Thoracic aorta (tissue), 2 donors: ENCODE measurements at places on chromosomes 7 and 10. TPM values are rescaled to one million over a fixed set of nuclear protein-coding genes. Genes with fewer than 3 reads are reported as not detected.
A peak's percentile ranks its signal among the peaks of the same experiment; 100 is the strongest.

DNA sequence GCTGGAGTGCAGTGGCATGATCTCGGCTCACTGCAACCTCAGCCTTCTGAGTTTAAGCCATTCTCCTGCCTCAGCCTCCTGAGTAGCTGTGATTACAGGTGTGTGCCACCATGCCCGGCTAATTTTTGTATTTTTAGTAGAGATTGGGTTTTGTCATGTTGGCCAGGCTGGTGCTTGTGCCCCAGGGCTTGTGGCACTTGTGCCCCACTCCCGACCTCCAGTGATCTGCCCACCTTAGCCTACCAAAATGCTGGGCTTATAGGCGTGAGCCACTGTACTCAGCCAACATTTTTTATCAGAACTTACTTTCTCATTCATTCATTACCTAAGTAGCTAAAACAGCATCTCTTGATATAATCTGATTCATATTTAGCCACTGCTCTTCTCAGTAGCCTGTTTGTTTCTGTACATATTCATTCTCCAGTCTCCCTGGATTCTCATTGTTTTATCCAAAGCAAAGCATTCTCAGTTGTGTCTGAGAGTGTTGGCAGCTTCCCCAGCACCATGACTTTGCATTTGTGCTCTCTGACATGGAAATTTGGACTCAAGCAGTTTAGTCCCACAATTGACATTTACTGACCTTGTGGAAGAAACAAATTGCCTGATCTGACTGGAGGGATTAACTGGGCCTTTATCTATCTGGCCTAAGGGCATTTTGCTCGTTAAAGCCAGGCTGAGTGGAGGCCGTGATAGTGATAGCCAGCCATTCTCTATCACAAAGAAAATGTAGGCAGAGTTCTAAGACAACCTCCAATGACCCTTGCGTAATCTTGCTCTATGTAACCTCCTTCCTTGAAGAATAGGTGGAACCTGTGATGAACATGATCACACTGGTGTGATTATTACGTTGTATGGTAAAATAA lies 44.9 kb downstream of the AKR1B15 start:
- peaks cover 24% of the 10 kb centered on the region for H3K4me1 ChIP-seq
- peak; percentile 44 for DNase-seq
- no peaks in the 10 kb centered on the region for H3K36me3 ChIP-seq
- peak overlapping the region; percentile 72 for H3K27ac ChIP-seq

DNA sequence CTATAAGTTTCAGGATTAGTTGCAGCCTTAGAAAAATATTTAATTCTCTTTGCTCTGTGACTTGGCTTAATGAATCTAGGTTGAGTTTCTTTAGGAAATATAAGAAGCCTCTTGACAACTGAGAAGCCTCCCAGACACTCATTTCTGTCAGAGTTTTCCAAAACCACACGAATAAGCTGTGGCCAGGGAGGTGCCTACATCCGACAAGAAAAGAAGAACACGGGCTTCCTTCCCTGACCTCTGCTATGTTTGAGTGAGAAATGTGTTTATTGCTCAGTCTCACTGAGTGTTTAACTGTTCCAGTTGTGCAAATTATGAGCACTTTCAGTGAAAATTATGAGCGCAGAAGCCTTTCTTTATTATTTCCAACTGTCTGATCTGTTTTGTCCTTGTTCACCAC lies 105.0 kb downstream of the TRIL start:
- H3K4me3 ChIP-seq = no peak overlapping the region
- H3K4me1 ChIP-seq = peaks cover 8% of the 10 kb centered on the region
- no peaks in the 10 kb centered on the region for H3K36me3 ChIP-seq
- no peak overlapping the region for H3K27ac ChIP-seq

The SPDYE2B gene
- total RNA-seq = not detected

The ZNF487 gene
- 8.6 TPM for total RNA-seq

DNA sequence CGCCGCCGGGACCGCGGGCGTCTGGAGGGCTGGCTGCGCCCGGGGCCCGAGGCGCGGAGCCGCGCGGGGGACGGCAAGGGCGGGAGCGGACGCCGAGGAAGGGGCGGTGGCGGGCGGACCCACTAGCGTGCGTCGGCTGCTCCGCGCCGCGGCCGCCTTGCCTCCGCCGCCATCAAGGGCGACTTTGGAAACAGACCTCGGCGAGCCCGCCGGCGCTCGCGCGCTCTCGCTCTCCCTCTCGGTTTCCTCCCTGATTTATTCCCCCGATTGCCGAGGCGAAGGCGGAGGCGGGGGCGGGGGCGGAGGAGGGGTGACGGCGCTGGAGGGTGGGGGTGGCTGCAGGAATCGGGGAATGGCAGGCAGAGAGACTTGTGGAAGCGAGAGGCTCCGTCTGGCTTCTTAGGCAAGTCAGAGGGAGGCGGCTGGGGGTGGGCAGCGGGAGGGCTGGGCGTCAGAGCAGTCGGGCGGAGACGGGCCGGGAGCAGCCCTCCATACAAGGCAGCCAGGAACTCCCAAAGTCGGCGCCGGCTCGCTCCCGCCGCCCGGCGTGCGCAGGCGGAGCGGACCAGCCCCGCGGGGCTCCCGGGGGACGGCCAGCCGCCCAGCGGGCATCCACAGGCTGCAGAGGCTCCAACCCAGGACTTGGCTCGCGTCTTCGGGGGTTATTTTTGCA lies at the start of gene CACNA2D1:
Gene CACNA2D1, minus strand, starts transcription at position 231 of the 673 bp plus-strand sequence.
- no peaks in the 10 kb centered on the region for H3K27me3 ChIP-seq
- peak; percentile 66 for DNase-seq
- peak within 1 kb of the TSS; percentile 96 for H3K4me3 ChIP-seq
- peak within 1 kb of the TSS; percentile 84 for H3K27ac ChIP-seq

- H3K27me3 ChIP-seq = no peaks in the 10 kb centered on the region
- no peak for DNase-seq
- H3K4me1 ChIP-seq = no peaks in the 10 kb centered on the region
These were observed 98.3 kb downstream of the HBP1 start for GRCh38 chr7:107267138-107267537.

DNA sequence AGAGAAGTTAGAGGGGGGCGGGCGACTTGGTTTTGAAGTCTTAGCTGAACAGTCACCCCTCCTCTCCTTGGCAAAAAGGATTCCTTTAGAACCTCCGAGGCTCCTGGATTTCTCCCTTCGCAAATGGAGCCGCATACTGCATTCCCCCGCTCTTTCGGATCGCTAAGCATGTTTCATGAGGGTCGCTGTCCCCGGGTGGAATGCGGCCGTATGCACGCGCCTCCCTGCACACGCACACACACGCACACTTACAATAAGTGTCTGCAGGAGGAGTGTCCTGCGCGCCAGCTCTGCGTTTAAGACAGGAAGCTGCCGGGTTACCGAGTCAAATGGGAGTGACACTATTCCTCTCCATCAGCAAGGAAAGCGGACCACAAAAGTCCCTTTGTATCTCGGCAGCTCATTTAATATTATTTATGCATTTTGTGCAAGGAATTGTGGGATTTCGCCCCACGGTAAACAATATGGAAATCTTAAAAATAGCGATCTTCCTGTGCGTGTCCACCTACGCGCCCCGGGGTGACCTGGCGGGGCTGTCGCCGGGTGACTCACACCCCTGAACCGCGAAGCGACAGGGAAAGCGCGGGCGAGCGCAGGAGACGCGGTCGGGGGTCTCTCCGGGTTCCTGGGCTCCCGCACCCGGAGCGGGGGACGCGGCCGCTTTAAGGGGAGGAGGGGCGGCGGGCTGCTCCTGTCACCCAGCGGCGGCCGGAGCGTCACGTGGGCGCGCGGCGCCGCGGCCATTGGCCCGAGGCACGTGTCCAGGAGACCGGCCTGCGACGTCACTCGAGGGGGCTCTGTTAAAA lies 988 bp upstream of the EN2 start:
- H3K36me3 ChIP-seq = no peaks in the 10 kb centered on the region
- peak overlapping the region; percentile 61 for H3K4me3 ChIP-seq
- DNase-seq = no peak
- peaks cover 22% of the 10 kb centered on the region for H3K4me1 ChIP-seq
- peaks cover 36% of the 10 kb centered on the region for H3K27me3 ChIP-seq
- no peak overlapping the region for H3K27ac ChIP-seq

DNA sequence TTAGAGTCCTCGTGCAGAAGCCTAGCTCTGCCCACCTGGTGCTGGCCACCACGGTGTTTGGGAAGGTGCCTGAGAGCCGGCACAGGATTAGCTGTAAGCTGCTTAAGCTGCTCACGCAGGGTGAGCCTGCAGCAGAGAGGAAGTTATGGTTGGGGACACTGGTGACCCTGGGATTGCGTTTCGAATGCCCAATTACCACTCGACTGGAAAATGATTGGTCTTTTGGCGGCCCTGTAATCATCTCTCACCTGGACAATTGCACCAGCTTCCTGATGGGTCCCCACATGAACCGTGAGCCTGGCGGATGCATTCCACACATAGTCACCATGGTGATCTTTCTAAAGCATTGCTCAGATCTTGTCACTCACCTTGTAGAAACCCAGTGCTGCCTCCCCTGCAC lies 442.3 kb upstream of the ZMIZ1 start:
- no peak overlapping the region for H3K4me3 ChIP-seq
- no peaks in the 10 kb centered on the region for H3K27me3 ChIP-seq
- no peaks in the 10 kb centered on the region for H3K36me3 ChIP-seq
- H3K4me1 ChIP-seq = no peaks in the 10 kb centered on the region

- no peak overlapping the region for H3K4me3 ChIP-seq
- H3K27ac ChIP-seq = no peak overlapping the region
- no peaks in the 10 kb centered on the region for H3K36me3 ChIP-seq
- H3K4me1 ChIP-seq = no peaks in the 10 kb centered on the region
- no peaks in the 10 kb centered on the region for H3K27me3 ChIP-seq
- DNase-seq = no peak
These were observed 496.6 kb downstream of the INHBA start for GRCh38 chr7:41206267-41206666.

DNA sequence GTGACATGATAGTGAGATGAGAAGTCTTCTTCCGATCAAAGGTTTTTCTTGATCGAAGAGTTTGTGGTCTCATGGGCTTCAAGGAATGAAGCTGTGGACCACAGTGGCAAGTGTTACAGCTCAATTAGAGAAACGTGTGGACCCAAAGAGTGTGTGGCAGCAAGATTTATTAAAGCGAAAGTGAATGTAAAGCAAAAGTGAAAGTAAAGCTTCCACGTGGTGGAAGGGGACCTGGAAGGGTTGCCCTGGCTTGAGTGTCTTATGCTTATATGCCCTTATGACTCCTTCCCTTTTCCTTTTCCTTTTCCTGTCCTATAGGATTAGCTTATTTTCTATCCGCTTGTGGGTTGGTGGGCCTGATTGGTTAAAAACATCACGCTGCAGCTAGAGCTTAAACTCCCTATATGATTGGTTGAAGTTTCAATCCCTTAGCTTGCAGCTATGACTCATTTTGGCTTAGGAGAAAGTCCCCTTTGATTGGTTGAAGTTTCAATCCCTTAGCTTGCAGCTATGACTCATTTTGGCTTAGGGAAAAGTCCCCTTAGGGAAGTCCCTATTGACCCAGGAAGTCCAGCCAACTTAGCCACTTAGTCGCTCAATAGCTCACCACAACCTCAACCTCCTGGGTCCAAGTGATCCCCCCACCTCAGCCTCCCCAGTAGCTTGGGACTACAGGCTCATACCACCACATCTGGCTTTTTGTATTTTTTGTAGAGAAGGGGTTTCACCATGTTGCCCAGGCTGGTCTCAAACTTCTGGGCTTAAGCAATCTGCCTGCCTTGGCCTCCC lies 34.7 kb downstream of the MRPS24 start:
- DNase-seq = no peak
- H3K36me3 ChIP-seq = no peaks in the 10 kb centered on the region
- H3K27me3 ChIP-seq = no peaks in the 10 kb centered on the region
- peak overlapping the region; percentile 49 for H3K4me3 ChIP-seq

GRCh38 chr10:5897504-5897903 lies 7.5 kb downstream of the FBH1 start:
- no peaks in the 10 kb centered on the region for H3K36me3 ChIP-seq
- no peaks in the 10 kb centered on the region for H3K27me3 ChIP-seq
- no peak overlapping the region for H3K27ac ChIP-seq

GRCh38 chr10:110493832-110494426 lies 3.8 kb upstream of the DUSP5 start:
- DNase-seq = no peak
- no peaks in the 10 kb centered on the region for H3K36me3 ChIP-seq
- no peak overlapping the region for H3K27ac ChIP-seq
- H3K4me1 ChIP-seq = peaks cover 7% of the 10 kb centered on the region

DNA sequence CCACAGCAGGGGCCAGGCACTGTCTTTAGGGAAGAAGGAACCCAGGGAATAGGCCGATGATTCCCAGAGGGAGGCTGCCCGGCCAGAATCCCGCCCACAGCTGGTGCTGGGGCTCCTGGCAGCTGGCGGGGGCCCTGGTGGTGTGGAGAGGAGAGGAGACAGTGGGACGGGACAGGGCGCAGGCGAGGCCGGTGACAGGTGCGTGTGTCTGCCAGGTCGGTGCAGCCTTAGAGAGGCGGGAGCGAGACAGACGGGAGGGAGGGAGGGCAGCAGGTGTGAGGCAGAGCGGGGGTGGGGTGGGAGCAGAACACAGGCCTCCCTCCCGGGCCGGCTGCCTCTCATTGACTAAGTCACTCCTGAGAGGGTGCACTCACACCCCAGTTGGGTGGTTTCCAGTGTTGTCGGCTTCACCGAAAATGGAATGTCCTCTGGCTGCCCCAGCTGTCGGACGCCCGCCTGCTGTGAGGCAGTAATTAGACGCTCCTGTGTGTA lies 55.2 kb downstream of the ELFN1 start:
- H3K27me3 ChIP-seq = no peaks in the 10 kb centered on the region
- H3K4me3 ChIP-seq = no peak overlapping the region
- no peak for DNase-seq
- no peaks in the 10 kb centered on the region for H3K36me3 ChIP-seq
- no peaks in the 10 kb centered on the region for H3K4me1 ChIP-seq

The GJD4 gene
- total RNA-seq = not detected

The CDK1 gene
- 2.0 TPM for total RNA-seq

- H3K4me1 ChIP-seq = no peaks in the 10 kb centered on the region
- no peak overlapping the region for H3K27ac ChIP-seq
- peaks cover 15% of the 10 kb centered on the region for H3K36me3 ChIP-seq
- no peaks in the 10 kb centered on the region for H3K27me3 ChIP-seq
- no peak overlapping the region for H3K4me3 ChIP-seq
These were observed 22.5 kb downstream of the SYPL1 start for GRCh38 chr7:106089647-106090046.

The FAM25A gene
- total RNA-seq = not detected

The CLDN4 gene
- 0.99 TPM for total RNA-seq

GRCh38 chr7:127566242-127566641 lies 19.2 kb downstream of the GCC1 start:
- H3K27me3 ChIP-seq = no peaks in the 10 kb centered on the region
- no peak for DNase-seq
- no peak overlapping the region for H3K4me3 ChIP-seq
- H3K4me1 ChIP-seq = no peaks in the 10 kb centered on the region
- no peaks in the 10 kb centered on the region for H3K36me3 ChIP-seq

- H3K27me3 ChIP-seq = no peaks in the 10 kb centered on the region
- H3K4me3 ChIP-seq = no peak overlapping the region
- H3K27ac ChIP-seq = no peak overlapping the region
- H3K36me3 ChIP-seq = peaks cover 25% of the 10 kb centered on the region
These were observed 3.7 kb downstream of the LAMTOR4 start for GRCh38 chr7:100152404-100152803.

The UPK3BL2 gene
- 14.7 TPM for total RNA-seq

The AQP1 gene
- total RNA-seq = 1,262 TPM

- H3K27me3 ChIP-seq = no peaks in the 10 kb centered on the region
- H3K4me3 ChIP-seq = no peak overlapping the region
- no peaks in the 10 kb centered on the region for H3K36me3 ChIP-seq
- H3K27ac ChIP-seq = no peak overlapping the region
These were observed 90.7 kb upstream of the TMEM168 start for GRCh38 chr7:112880818-112881418.
